ENCODE measurements at places on chromosomes 2 and 18.

DNA sequence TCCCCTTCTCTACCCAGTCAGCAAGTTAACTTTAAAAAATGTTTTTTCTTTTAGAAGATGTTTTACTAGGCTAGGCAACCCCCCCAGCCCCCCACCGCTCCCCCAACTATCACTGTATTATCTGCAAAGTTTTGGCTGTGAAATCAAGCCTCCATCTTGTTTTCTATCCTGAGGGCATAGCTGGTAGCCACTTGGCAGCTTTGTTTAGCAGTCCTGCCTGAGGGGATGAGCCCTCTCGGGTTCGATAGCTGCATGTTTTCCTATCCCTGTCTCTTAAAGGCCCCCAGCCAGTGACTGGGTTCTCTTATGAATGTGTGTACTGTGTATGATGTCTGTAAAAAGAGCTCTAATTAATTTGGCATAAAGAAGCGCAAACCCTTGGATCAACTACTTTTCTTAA, 43.4 kb downstream of the MRO start:
- DNase-seq, result no peak

- peak; percentile 8 for DNase-seq
Measured at GRCh38 chr18:48983793-48984437, 33.1 kb upstream of the SMAD7 start.

GRCh38 chr2:134261398-134262131, 7.7 kb downstream of the MGAT5 start:
- DNase-seq, result no peak

- no peak for DNase-seq
Measured at GRCh38 chr2:7845332-7845731, 836.5 kb upstream of the ID2 start.

DNA sequence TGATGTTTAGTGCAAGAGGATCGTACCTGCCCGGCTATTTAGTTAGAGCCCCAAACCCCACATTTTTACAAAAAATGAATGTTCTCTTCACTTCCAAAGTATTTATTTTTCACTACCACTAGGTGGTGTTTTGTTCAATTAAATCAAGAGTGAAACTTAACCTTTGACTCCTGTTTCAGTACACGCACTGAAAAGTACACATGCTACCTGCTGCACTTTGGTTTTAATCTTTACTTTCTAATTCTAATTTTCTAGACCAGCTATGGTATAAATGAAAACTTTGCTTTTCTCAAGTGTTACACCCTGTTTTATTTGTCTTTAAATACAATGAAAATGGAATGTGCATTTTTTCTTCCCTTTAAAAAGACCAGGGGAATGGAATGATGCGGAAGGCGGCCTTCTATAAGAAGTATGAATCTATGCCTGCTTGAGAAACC, 31.4 kb upstream of the CHN1 start:
- no peak for DNase-seq

DNA sequence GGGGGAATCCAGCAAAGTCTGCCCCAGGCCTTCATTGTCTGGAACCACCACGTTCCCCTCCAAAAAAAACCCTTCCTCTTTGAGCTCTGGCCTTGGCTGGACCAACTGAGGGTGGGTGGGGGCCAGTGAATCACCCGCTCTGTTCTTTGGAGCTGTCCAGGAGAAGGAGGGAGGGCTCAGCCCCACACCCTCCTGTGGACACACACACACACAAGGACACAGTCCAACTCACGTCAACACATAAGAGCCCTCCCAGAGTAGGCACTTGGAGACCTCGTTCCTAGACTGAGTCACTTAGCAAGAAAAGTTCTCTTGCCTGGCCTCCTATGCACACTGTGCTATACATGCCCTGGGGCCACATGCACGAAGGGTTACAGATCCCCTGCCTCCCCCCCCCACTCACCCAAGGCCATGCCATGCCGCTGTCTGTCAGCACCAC, 1.2 kb upstream of the TNS1 start:
- no peak for DNase-seq

- DNase-seq, result no peak
Measured at GRCh38 chr2:64727013-64727767, 73.5 kb upstream of the SERTAD2 start.

DNA sequence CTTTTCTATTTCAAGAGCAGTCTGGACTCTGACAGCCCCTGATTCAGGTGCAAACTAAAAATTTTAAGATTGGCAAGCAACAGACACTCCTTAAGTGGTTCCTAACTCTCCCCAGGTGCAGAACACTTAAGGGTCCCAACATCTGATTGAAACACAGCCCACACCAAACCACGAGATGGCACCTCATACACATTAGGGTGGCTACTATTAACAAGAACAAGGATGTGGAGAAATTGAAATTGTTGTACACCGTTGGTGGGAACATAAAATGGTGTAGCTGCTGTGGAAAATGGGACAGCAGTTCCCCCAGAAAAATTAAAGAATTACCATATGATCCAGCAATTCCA, 82.3 kb downstream of the POLR1A start:
- DNase-seq, result no peak

DNA sequence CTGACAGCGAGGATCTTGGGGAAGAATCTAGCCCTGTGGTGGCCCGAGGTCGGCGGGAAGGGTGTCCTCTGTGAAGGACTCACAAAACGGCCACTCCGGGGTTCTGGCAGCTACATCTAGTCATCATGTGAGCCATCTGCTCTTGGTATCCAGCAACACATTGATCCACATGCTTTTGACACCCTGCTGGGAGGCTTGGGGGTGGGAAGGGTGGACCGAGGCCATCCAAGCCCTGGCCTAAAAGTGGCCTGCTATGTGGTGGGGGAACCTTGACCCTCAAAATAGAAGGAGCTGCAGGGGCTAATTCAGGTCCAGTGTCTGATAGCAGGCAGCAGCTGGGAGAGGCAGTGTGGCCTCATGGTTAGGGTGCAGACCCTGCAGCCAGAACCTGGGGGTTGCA, 145.7 kb downstream of the CELF4 start:
- DNase-seq, result no peak

DNA sequence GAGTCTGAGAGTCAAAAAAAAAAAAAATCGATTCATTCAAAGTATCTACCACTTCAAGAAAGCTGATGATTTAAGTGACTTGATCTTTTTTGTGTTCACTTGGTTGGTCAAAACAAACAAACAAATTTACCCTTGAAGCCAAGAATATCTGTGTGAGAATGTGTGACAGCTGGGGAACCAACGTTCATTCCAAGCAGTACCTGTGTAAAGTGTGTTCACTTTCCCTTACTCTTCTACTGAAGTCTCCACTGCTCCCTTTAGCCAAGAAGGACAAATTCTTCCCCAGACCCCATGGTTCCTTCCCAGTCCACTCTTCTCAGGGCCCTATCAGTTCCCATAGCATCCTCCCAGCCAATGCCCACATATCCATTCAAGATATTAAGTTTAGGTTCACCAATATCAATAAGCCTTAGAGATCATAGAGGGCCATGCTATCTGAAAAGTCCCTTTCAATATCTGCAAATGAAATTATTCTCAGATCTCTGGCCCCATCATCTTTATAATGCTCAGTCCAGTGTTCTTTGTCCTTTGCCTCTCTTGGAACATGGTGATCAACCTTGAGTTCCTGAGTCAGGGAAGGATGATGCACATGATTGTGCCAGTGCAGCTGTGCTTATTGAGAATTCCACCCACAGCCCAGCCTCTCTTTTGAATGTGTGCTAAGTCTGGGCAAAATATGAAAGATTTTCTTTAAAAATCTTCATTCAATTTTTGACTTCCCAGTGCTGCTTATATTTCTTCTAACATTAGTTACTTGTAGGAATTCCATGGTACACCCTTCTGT, 82.8 kb upstream of the DTNA start:
- no peak for DNase-seq

DNA sequence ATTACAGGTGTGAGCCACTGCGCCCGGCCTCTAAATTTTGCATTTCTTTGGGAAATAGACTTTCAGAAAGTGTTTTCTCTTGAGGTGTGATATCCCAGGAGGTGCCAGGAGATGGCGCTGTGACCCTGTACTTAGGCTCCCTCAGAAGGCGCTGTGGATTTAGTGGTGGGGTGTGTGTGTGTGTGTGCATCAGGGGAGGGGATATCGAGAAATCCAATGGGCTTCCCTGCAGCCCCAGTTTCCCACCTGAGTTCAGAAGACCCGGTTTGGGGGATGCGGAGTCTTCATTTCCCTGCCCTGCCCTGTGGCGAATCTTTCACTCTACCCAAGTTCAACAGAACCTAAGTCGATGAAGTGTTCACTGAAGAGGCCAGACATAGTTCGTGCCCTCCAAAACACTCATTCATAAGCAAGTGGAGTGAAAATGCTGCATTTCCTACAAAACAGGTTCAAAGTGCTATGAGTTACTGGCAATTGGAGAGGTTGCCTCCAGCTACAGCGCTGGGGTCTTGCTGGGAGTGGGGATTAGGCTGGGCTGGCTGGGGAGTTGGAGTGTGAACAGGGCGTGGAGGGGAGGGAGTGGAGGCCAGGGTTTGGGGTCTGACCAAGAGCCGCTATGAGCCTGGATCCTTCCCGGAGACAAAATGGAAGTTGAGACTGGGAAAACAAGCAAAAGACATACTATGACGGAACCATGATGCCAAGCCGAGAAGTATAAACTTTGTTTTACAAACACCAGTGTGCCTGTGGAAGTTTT, 6.5 kb upstream of the WNT6 start:
- peak; percentile 32 for DNase-seq

GRCh38 chr2:224777559-224777930, 61.4 kb upstream of the CCDC195 start:
- no peak for DNase-seq

Measured in bone marrow (tissue), 2 donors.